ENCODE measurements at places on chromosomes 1 and 21. TPM values are rescaled to one million over a fixed set of nuclear protein-coding genes. Genes with fewer than 3 reads are reported as not detected.

The GUCA2B gene
- total RNA-seq = not detected

The GSTM5 gene
- 0.60 TPM for total RNA-seq

The HRNR gene
- total RNA-seq = not detected

The TSPEAR gene
- total RNA-seq = not detected

The SH2D1B gene
- total RNA-seq = not detected

The DNAJC8 gene
- 26.1 TPM for total RNA-seq

The ANKRD35 gene
- total RNA-seq = 0.45 TPM

The GRIK3 gene
- total RNA-seq = not detected

The LIPI gene
- not detected for total RNA-seq

The LAX1 gene
- not detected for total RNA-seq

The GPR37L1 gene
- under 0.01 TPM for total RNA-seq

The REN gene
- total RNA-seq = not detected

The AMY2B gene
- total RNA-seq = 2.0 TPM

The CFHR3 gene
- total RNA-seq = not detected

The LAMC2 gene
- 7.0 TPM for total RNA-seq

The FOXD2 gene
- 0.08 TPM for total RNA-seq

The NPL gene
- total RNA-seq = 3.5 TPM

The ELAVL4 gene
- not detected for total RNA-seq

The MMEL1 gene
- total RNA-seq = not detected

The DCAF8 gene
- 108 TPM for total RNA-seq

The EPHA10 gene
- total RNA-seq = not detected

The OR2T29 gene
- total RNA-seq = not detected

The TMEM200B gene
- total RNA-seq = 9.2 TPM

The SERTAD4 gene
- not detected for total RNA-seq

The SPAG17 gene
- not detected for total RNA-seq

The LMX1A gene
- not detected for total RNA-seq

The KRTAP19-3 gene
- not detected for total RNA-seq

The TMIGD3 gene
- total RNA-seq = not detected

The MAPKAPK2 gene
- total RNA-seq = 30.7 TPM

The TNFAIP8L2 gene
- not detected for total RNA-seq

The MYOG gene
- total RNA-seq = not detected

The VPS26C gene
- 48.6 TPM for total RNA-seq

The C1orf141 gene
- total RNA-seq = not detected

The SPRR1A gene
- not detected for total RNA-seq

The S100A7A gene
- not detected for total RNA-seq

The F13B gene
- not detected for total RNA-seq

The STMN1 gene
- total RNA-seq = 2.2 TPM

The HHAT gene
- 3.9 TPM for total RNA-seq

The GPR61 gene
- total RNA-seq = not detected

All from smooth muscle cell of the coronary artery (primary cell).